Caudate nucleus (tissue), 63 donors: ENCODE measurements at places on chromosomes 16 and 17.

DNA sequence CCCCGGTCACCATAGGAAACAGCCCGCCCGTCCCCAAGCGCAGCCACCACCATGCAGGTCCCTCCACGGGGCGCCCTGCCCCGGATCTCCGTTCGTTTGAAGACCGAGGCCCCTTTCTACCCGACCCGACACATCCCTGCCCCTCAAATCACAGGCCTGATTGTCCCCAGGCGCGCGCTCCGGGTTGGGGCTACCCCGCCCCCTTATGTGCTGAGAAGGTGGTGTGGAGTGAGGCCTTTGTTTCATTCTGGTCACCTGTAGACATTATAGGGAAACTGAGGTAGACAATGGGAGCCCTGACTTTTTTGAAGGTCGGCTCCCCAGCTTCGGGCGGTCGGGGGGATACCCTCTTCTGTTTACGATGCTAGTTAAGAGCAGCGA is 763 bp upstream of the ACTG1 start:
- DNase-seq = no peak

DNA sequence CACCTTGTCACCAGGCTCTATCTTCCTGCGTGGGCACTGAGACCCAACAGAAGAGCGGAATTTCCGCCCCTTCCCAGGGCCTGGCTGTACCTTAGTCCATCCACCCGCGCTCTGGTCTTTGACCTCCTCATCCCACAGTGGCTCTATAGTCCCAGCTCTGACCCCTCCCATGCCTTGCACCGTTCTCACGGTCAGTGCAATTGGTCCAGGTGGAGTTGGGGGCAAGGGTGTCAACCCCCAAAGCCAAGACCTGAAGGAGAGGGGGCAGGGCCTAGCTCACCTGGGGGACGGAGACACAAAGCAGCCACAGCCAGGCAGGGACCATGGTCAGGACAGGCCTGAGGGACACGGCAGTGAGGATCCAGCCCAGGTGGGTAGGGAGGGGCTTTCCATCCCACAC is 944 bp downstream of the CDH16 start:
- no peak for DNase-seq

DNA sequence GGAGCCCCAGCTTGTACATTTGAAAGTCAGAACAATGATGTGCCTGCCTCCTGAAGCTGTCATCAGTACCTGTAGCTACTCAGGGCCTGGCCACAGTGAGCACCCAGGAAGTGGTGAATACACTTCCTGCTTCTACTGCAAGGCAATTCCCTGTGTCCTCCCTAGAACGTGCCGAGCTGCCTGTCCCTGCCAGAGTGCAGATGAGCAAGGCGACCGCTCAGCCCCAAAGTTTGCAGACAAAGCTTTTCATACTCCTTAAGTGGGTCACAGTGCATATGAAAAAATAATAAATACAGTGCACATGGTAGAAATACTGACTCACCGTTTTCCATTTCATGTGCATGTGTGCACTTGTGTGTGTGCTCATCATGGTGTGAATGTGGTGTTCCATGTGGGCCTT is 77.3 kb downstream of the MPRIP start:
- no peak for DNase-seq

- no peak for DNase-seq
Measured at GRCh38 chr17:38538906-38539305, 66.8 kb downstream of the SRCIN1 start.

- DNase-seq = no peak
Measured at GRCh38 chr17:39804839-39805238, 59.3 kb downstream of the IKZF3 start.
